ENCODE measurements at places on chromosomes 3 and 15.

DNA sequence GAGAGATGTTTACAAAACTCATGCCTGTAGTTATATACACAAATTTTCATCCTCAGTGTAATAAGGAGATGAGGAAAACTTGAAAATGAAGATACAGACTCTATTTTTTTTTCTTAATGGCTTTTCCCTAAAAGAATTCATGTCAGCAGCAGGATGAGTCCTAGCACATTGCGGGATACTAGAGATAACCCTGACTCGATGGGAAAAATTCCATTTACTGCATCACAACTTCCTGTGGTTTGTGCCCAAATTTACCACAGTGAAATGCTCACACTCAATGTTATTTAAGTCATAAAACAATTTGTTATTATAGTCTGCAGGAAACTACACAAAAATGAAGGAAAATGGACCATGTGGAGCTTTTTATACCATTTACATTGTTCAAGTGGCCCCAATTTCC lies 581.9 kb upstream of the ZNF717 start:
- DNase-seq, result no peak

DNA sequence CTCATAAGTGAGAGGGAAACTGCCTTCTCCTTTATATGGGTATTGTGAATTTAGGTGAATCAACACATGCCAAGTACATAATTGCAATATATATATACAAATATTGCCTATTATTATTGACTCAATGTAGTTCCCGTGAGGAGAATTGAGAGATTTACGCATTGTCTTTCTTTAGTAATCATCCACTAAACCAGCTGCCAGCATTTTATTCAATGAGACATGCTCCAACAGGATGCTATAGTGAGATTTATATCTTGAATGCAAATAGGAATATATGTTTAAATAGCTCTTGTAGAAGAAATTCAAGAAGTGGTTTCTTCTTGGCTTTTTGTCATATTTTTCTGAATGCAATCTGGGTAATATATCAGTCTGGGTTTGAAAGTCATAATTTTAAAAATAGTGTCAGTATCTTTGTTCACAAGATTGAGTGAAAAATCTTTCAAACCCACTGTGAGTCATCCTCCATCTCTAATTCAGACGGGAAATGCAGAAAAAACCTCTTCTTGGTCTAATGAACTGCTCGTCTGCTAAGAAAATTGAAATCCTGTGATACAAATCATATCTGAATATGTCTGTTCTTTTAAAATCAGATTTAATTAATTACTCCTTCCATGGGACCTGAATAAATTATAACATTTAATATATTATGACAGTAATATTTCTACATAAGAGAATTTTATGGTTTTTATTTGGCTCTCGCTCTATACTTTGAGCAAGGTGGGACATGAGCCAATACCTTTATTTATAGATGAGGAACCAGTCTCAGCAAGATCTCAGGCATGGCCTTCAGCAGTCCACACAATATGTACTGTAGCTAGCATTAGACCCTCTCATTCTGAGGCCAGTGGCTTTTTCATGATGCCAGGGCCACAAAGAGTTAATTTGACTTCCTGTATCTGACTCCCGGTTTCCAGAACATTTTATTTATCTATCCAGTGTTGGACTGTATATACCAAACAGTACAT lies 516.0 kb downstream of the GABRG3 start:
- DNase-seq, result no peak

- DNase-seq, result no peak
These were observed 84.2 kb downstream of the NEDD4 start for GRCh38 chr15:55909036-55909811.

DNA sequence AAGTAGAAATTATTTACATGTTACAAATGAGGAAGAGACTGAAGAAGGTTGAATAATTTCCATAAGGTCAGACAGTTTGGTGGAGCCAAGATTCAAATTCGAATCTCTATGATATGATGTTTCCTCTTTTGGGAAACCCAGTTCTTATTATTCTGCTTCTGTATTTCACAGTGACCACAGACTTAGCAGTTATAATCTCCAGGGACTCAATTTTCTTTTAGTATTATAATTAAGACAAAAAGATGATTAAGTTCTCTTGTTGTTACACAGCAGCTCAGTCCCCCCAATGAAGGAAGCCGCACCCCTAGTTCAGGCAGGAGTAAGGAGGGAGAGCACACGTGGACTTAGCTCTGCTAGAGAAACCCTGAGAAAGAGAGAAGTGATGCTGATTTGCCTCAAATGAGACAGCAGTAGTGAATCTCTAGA lies 130.6 kb downstream of the CCNL1 start:
- no peak for DNase-seq

- no peak for DNase-seq
These were observed 16.9 kb downstream of the PPP2R3A start for GRCh38 chr3:135982404-135982761.

- no peak for DNase-seq
These were observed 46.8 kb downstream of the BHLHE40 start for GRCh38 chr3:5026046-5026362.

DNA sequence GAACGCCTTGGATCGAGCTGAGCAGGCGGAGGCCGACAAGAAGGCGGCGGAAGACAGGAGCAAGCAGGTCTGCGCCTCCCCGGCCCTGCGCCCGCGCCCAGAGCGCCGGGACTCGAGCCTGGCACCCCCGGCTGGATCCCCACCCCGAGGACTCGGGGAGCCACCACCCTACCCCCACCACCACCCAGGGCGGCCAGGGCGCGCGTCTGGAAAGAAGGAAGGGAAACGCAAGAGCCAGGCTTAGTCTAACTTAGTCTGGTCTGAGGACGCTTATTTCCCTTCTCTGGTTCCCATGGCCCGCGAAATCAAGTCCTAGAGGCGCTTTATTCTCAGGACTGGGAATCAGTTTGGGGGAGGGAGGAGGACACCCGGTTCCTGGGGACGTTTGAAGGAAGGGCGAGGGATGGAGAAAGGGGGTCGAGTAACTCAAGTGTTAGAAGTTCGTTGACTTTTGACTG lies 359 bp downstream of the TPM1 start:
- no peak for DNase-seq

GRCh38 chr15:54608876-54609835 lies 587.6 kb downstream of the RSL24D1 start:
- no peak for DNase-seq

- no peak for DNase-seq
These were observed 14.8 kb downstream of the OXSM start for GRCh38 chr3:25804676-25805075.

DNA sequence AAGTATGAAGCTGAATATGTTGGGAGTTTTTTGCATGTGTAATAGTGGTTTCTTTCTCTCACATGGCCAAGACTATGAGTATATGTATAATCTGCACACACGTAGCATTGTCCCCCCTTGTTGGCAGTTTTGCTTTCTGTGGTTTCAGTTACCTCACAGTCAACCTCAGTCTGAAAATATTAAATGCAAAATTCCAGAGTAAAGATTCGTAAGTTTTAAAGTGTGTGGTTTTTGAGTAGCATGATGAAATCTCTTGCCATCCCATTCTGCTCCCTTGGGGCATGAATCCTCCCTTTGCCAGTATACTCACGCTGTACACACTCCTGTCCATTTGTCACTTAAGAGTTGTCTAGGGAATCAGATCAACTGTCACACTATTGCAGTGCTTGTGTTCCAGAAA lies 742.0 kb upstream of the CCDC54 start:
- no peak for DNase-seq
